GM19239 (cell line): ENCODE measurements at places on chromosomes 13 and 19.
A peak's percentile ranks its signal among the peaks of the same experiment; 100 is the strongest.

GRCh38 chr19:44959691-44960090 lies 4.5 kb downstream of the CLPTM1 start:
- no peak for DNase-seq

DNA sequence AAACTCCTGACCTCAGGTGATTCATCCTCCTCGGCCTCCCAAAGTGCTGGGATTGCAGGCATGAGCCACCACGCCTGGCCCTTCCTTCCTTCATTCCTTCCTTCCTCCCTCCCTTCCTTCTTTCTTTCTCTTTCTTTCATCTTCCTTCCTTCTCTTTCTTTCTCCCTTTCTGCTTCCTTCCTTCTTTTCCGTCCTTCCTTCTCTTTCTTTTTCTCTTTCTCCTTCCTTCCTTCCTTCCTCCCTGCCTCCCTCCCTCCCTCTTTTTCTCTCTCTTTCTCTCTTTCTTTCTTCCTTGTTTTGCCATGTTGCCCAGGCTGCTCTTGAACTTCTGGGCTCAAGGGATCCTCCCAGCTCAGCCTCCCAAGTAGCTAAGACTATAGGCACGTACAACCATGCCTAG lies 36.5 kb upstream of the MUC16 start:
- DNase-seq, result no peak

DNA sequence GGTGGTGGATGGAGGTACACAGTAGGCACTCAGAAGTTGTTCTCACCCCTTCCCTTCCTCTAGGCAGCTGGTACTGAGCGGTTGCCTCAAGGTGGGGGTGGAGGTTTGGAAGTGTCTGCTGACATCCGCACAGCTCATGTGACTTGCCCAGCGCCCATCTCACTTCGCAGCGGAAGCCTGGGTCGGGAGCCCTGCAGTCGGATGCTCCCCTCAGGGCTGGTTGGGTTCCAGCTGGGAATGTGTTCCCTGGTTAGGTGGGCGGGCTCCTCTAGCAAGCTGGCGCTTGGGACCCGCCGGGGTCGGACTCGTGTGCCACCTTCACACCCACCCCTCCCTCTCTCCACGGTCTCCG lies 10.2 kb downstream of the PPP1R37 start:
- DNase-seq, result no peak

DNA sequence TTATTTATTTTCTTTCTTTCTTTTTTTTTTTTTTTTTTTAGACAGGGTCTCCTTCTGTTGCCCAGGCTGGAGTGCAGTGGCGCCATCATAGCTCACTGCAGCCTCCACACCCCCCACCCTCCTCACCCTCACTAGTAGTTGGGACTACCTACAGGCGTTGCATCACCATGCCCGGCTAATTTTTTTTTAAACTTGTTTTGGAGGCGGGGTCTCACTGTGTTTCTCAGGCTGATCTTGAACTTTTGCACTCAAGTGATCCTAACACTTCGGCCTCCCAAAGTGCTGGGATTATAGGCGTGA lies 33.6 kb downstream of the GJA3 start:
- DNase-seq, result no peak

GRCh38 chr19:50639121-50640112 lies at the start of gene SYT3:
SYT3 (minus strand) TSS chr19:50639881; CDS start chr19:50637411, 2,470 bp downstream.
- peak; percentile 67 for DNase-seq

GRCh38 chr13:73198991-73199411 lies 140.2 kb downstream of the KLF5 start:
- DNase-seq, result no peak

GRCh38 chr13:50276550-50276949 lies 261.3 kb downstream of the KCNRG start:
- DNase-seq, result no peak

DNA sequence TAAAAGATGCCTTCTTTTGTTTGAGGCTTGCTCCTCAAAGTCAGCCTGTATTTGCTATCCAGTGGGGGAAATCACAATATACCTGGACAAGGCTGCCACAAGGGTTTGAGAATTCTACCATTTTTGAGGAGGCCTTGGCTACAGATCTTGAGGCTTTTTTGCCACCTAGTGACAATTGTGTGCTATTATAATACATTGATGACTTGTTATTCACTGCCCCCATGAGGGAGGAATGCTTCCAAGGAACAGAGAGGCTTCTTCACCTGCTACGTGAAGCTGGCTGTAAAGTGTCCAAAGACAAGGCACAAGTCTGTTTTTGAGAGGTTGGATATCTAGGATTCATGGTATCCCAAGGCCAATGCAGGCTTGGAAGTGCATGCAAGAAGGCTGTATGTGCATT lies 72.5 kb downstream of the ZNF708 start:
- no peak for DNase-seq

DNA sequence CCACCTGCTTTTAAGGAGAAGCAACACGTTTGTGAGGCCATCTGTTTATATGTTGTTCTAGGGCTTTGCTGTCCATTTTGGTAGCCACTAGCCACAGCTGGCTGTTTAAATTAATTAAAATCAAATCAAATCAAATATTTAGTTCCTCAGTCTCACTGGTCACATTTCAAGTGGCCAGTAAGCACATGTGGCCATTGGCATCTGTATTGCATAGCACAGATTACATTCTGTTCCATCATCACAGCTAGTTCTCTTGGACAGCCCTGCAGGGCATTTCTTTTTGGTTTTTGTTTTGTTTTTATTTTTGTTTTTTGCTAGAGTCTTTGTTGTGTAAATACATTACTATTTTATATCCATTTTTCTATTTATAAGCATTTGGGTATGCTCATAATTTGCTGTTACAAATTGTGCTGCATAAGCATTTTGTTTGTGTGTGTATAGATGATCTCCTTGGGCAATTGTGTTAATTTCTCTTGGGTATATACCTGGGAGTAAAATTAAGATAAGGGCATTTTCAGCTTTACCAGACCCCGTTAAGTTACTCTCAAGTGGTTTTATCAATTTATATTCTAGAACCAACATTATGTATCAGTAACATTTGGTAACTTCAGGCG lies 31.3 kb downstream of the SAE1 start:
- DNase-seq, result no peak

DNA sequence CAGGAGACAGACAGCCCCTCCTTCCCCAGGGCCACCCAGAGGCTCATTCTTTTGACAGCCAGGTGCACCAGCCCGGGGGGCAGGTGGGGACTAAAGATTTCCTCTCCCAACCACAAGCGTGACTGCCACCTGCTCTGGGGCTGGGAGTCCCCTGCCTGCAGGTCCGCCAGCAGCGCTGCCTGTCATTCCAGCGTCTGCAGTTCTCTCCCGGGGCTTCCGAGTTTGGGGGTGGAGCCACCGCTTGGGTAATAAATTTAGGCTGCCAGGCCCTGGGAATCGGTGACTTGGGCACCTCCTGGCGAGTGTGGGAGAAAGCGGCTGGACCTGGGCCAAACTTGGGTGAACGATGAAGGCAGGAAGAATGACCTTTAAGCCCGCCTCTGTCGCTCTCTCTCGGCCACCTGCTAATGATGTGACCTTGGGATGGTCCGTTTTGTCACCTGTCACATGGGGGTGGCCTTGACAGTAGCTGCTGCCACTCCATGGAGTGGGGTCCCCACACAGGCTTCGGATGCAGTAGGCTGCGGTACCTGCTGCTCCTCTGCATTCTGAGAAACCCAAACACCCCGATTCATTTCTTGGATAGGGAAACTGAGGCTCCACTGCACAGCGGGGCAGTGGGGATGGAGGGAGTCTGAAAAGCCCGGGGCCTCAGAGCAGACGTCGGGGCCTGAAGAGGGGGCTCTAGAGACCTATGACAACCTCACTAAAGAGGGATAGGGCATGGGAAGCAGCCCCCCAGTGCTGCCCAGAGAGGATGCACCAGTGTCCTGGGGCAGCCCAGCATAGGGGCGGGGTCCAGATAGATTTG lies 12.8 kb downstream of the FUT6 start:
- peak; percentile 40 for DNase-seq

GRCh38 chr19:7681340-7682174 lies 924 bp downstream of the TRAPPC5 start:
- peak; percentile 91 for DNase-seq

- no peak for DNase-seq
These were observed 141.7 kb upstream of the GJB6 start for GRCh38 chr13:20373861-20374260.

DNA sequence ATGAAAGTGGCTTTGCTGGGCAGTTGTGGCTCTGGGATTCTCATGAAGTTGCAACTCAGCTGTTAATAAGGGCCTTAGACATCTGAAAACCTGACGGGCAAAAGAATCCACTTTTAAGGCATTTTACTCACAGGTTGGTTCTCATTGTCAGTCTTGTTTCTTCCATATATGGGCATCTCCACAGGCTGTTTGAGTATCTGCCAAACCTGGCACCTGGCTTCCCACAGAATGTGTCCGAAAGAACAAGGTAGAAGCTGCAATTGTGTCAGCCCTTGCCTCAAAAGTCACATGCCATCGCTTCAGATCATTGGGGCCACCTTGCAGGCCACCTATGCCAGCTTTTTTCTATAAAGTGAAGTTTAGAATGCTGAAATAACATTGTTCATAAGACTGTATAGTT lies 102.4 kb downstream of the KCTD12 start:
- DNase-seq, result no peak

DNA sequence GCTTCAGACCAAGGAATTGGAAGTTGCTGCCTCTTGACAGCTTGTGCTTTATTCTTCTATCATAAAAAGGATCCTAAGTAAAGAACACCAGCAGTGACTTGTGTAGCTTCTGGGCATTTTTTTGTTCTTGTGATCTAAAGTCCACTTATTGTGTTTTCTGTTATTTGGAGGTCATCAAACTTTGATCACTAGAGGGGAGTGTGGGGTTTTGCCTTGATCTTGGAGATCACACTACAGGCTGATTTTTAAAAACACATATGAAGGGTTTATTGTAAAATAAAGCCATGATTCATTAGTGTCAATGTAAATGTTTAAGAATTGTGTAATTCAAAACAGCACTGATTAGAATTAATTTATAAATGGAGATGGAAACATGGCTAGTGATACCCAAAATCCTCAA lies 328.7 kb upstream of the EDNRB start:
- no peak for DNase-seq
